CD4-positive, alpha-beta T cell treated with Interleukin-6 for 4 hours (primary cell): ENCODE measurements at places on chromosomes 7 and 10.

- no peak for DNase-seq
These were observed 5.7 kb downstream of the TRIM8 start for GRCh38 chr10:102649797-102650654.

- DNase-seq = peak; percentile 3
These were observed 270.7 kb downstream of the ZNF33B start for GRCh38 chr10:42367532-42368230.

DNA sequence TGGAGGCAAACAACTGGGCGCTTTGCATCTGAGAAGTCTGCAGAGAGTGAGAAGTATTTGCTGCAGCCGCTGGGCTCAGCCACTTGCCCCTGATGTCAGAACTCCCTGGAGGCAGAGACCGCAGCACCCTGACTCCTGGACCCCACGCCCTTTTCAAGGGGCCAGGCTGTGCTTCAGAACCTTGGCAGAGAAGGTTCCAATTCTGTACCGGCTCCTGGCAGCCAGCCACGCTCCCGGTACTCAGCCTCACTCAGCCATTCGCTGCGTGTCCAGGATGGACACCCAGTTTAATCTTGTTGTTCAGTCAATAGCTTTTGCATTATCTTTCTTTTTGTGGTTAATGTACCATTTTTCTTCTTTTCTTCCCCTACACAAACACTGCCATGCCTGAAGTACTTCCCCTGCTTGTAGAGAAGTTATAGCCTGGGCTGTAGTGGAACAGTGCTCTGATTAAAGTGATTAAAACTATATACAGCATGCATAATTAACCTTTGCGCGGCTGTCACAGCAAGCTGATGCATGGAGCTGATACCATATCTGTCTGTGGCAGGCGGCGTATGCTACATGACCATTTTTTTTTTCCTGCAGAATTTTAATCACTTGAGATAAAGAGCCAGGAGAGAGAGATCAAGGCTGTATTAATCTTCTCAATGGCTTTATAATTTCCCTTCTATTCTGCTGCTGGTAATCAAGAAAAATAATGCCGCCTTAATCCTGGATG is 578.5 kb downstream of the SDK1 start:
- no peak for DNase-seq

GRCh38 chr10:101095550-101096213 is 33.9 kb downstream of the KAZALD1 start:
- DNase-seq = peak; percentile 72

DNA sequence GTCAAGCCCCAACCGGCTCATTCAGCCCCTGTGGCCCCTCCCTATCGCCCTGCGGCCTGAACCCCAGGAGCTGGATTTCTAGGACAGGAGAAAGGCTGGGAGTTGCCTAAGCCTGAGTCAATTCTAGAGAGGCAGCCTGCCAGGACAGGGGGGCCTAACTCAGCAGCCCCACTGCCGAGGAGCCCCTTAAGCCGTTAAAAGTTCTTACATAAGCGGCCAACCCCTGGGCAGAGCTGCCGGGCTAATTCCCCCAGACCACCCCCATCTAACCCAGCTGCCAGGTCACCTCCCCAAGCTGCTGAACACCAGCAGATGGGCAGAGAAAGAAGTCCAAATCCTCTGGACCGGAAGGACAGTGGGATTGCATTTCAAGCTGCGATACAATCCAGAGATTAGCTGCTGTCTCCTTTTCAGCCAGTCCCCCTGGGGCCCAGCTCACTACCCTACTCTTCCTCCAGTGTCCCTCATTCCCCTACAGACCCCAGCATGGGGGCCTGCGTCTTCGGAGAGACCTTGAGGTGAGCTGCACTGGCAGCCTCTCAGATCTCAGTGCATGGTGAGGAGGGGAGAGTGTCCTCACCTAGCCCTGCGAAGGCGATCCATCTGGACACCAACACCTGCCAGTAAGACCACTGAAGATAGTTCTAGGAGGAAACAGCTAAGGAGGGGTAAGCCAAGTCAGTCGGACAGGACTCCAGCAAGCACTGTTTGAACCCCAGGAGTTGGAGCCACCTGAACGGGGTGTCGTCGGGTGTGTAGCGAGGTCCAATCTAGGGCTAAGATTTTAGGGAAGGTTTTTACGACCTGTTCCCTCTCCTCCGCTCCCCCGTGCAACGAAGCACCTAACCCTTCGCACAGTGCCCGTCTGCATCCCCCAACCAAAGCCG is 830 bp downstream of the IMPDH1 start:
- DNase-seq = no peak

GRCh38 chr7:80882213-80882801 is 36.5 kb downstream of the SEMA3C start:
- DNase-seq = no peak

- DNase-seq = no peak
These were observed 230.7 kb upstream of the CACNA2D1 start for GRCh38 chr7:82674268-82674667.

GRCh38 chr10:123835575-123835974 is 56.0 kb downstream of the CPXM2 start:
- no peak for DNase-seq

GRCh38 chr7:13953368-13953767 is 36.1 kb downstream of the ETV1 start:
- DNase-seq = no peak

DNA sequence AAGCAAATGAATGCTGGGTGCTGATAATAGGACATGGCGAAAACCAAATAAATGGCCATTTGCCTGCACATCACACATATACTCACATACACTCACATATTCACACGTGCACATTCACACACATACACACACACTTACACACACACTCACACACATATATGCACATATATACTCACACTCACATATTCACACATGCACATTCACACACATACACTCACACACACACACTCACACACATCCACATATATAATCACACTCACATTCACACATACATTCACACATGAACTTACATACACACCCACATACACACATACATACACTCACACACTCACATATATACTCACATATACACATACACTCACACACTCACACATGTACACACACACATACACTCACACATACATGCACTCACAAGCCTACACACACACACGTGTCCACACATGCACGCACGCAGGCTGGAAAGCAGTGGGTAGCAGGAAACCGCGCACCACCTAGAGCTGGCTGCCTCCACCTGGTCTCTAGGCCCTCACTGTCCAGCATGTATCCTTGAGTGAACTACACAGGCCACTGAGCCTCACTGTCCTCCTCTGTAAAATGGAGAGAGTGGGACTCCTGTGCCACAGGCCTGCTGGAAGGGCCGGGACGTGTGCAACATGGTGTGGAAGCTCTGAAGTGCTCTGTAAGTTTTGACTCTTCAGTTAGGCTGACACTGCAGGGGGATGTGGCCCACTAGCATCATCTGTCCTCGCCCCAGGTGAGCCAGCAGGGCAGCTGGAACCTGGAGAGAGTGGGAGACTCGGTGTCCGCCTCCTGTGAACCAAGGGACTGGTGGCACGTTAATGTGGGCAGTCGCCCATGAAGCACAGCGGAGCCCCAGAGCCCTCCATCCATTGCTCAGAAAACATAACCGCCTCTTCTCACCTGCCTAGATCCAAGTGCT is 14.9 kb downstream of the TMEM72 start:
- DNase-seq = no peak

DNA sequence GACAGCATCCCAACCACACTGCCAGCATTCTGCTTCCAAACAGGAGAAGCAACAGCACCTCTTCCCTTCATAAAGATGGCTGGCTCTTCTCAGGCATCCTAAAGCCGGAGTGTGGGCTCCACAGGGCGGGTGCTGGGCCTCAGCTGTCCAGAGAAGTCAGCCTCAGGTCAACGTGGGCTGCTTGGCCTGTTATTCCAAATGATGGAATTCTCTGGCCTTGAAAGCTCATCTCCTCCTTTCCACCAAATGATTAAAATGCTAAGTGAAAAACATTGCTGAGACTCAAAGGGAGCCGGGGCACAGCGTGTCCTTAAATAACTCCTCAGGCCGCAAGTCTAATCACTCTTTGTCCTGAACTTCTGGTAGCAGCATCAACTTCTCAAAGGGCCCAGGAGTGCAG is 53.1 kb upstream of the CPXM2 start:
- no peak for DNase-seq

GRCh38 chr7:134845461-134845860 is 66.0 kb downstream of the CALD1 start:
- DNase-seq = no peak

- peak; percentile 54 for DNase-seq
These were observed 14.9 kb downstream of the DUSP5 start for GRCh38 chr10:110512461-110513187.

GRCh38 chr7:7122033-7122478 is 60.3 kb upstream of the C1GALT1 start:
- no peak for DNase-seq

DNA sequence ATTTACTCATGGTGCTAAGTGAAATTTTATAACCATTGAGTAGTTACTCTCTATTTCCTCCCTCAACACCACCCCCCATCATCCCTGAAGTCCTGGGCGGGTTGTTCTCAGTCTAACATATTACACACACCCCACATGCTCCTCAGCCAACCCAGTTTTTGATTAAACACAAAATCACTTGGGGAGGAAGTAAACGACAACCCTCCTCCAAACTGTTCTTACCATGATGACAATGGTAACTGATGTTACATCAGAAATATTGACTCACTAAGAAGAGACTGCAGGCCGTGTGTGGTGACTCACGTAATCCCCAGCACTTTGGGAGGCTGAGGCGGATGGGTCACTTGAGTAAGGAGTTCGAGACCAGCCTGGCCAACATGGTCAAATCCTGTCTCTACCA is 44.2 kb downstream of the RAB11FIP2 start:
- DNase-seq = no peak

DNA sequence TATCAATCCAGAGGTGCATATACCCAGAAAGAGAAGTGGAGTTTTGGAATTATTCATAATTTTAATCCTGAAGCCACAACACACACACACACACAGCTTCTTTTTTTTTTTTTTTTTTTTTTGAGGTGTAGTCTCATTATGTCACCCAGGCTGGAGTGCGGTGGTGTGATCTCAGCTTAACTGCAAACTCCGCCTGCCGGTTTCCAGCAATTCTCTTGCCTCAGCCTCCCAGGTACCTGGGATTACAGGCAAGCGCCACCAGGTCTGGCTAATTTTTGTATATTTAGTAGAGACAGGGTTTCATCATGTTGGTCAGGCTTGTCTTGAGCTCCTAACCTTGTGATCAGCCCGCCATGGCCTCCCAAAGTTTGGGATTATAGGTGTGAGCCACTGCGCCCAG is 35.4 kb downstream of the TET1 start:
- DNase-seq = no peak

DNA sequence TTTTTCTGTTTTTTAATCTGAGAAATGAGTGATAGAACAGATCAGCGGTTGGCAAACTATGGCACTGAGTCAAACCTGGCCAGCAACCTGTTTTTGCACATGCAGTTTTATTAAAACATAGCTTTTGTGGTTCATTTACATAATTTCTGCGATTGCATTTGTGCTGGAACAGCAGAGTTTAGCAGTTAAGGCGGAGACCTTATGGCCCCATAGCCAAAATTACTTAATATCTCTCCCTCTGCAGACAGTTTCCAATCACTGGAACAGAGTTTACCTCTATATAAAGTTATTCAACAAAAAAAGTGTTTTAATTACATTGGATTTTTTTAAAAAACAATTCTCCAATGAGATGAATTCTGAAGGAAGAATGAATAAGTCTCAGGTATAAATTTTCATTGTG is 212.1 kb downstream of the DGKB start:
- no peak for DNase-seq

DNA sequence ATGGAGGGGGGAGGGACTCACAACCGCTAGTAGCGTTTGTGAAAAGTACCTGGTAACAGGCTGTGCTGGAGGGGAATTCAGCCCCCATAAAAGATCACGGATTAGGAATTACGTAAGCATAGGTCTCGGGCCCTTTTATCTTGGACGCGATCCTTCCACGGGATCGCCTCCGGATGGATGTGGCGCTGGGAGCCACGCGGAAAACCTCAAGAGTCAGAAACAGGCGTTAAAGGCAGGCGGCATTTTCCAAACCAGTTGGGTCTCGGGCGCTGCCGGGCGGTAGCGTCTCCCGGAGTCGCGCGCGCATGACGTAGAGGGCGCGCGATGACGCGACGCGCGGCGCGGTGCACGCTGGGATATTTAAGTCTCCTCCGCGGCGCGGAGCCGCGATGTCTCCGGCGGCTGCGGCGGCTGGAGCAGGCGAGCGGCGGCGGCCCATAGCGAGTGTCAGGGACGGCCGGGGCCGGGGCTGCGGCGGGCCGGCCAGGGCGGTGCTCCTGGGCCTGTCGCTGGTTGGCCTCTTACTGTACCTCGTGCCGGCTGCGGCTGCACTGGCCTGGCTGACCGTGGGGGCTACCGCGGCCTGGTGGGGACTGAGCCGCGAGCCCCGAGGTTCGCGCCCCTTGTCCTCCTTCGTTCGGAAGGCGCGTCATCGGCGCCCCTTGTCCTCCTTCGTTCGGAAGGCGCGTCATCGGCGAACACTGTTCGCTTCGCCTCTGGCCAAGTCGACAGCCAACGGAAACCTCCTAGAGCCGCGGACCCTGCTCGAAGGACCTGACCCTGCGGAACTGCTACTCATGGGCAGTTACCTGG is at the start of gene POM121:
POM121 (plus strand) TSS at position 363 of the 813 bp plus-strand sequence; CDS start at position 390, 27 bp downstream.
- peak; percentile 85 for DNase-seq

- no peak for DNase-seq
These were observed 249.2 kb upstream of the PHF14 start for GRCh38 chr7:10724449-10724848.
